ENCODE measurements at places on chromosomes 11 and 22.

DNA sequence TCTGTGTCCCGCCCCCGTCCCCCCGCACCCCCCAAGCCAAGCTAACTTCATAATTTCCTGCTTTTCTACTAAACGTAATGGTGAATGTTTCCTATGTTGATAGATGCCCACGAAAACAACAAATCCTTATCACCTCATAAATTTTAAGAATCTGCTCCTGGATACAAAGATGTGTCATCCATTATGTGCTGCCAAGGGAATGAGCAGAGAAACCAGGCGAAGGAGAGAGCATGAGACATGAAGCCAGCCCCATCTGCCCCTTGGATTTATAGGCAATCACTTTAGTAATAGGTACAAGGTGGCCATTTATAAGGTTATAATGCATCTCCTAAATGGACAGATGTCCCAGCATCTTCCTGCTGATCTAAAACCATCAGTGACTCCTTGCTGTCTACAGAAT is 30.3 kb downstream of the LAYN start:
- DNase-seq, result no peak

DNA sequence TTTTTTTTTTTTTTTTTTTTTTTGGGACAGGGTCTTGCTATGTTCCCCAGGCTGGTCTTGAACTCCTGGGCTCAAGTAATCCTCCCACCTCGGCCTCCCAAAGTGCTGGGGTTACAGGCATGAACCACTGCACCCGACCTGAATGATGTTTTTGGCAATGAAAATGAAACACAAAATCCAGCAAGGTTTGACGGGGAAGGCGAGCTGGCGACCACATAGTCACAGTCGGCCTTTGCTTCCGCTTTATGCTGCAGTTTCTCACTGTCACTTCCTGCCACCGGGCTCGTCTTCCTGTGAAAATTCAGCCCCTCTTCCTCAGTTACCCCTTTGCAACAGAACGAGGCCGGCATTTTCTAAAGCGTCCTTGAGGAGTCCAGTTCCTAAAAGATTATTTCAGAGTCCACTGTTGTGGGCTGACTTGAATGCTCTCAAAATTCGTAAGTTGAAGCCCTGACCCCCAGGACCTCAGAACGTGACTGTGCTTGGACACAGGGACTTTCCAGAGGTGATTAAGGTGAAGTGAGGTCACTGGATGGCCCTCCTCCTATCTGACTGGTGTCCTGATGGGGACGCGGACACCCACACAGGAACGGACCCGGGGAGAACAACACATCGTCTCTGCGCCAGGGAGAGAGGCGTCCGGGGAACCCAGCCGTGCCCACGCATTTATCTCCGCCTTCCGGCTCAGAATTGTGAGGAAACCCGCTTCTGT is 2.9 kb upstream of the BID start:
- DNase-seq, result no peak

GRCh38 chr11:97794876-97795275 is 1225.9 kb upstream of the CNTN5 start:
- no peak for DNase-seq

DNA sequence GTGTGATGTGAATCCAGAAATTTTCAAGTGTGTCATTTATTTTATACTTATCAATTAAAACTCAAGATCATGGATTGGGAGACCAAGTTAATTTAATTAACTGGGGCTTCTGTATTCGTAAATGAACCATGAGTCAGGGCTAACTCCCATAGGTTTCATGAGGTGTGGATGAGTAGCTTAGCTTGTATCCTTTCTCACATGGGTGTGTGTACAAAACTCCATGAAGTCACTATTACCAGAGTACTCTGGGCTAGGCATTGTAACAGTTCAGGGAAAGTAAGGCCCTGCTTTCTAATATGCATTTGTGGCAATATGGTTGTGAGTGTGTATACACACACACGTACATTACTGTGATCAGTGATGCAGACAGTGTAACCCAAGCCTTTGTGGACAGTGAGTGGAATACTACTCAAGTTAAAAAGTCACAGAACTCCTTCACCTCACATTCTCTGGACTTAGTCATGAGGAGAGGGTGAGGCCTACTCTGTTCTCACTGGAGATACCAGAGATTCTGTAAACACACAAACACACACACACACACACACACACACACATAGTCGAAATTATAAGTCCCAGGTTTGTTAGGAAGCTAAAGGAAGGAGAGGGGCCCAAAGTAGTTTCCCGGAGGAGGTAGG is 3.5 kb downstream of the CNTF start:
- DNase-seq, result no peak

DNA sequence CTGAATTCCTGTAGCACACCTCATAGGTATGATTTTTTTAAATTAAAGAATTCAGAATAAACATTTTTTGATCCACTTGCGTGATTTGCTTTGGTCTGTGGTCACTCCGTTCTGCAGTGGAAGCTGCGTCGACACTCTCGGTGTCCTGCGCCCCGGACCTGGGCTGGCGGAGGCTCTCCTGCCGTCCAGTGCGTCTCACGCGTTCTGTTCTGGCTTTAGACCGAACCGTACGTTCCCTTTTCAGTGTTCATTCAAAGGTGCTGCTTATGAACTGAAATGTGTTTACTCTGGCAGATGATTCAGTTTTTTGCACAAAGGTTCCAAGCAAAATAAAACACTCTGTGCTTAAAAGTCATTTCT is 38.2 kb downstream of the CTTN start:
- no peak for DNase-seq

- no peak for DNase-seq
These were observed 32.2 kb downstream of the ART5 start for GRCh38 chr11:3609416-3610265.

DNA sequence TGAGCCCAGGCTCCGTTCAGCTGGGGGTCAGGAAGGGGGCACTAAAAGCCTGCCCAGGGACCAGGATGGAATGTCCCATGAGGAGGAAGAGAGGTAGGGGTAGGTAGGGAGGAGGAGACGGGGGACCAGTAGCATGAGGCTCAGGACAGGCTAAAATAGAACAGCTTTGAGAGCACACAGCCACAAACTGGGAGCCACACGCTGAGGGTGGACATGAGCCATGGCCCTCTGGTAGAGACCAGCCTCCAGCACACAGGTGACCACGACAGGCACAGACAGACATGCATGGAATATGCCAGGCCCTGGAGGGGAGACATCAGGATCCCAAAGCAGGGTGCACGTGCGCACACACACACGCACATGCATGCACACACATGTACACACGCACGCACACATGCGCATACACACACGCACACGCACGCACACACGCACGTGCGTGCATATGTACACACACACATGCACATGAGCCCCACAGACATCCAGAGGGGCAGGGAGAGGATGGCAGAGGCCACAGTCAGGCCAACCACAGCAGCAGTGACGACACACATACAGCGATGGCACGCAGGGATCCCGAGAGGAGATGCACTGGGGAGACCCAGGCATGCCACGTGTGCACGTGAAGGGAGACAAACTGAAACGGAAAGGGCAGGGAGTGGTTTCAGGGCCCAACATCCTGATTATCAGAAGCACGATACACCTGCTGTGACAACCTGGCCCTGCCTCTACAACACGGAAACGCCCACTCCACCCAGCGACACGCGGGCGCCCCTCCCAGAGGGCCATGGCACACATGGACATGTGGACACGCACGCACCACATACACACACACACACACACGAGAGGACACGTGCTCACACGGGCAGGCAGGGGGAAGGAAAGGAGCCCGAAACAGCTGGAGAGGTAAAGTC is 25.7 kb downstream of the LRRC10B start:
- no peak for DNase-seq

DNA sequence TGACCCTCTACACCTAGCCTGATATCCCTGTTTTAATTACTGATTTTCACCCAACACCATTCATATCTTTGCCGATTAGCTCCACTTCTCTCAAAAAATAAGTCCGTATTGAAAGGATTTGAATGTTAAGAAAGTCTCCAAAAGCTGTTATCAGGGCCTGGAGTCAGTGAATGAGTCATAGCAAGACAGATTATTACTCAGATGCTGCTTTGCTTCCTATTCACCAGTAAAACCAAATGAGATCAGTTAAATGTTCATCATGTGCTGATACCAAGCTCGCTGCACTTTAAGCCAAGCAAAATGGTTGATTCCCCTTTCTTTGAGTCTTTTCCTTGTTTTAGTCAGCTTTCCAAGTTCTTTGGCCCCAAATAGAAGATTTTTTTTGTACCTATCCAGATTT is 228.4 kb downstream of the FAT3 start:
- no peak for DNase-seq

GRCh38 chr11:62841361-62842170 is 2.2 kb upstream of the WDR74 start:
- DNase-seq, result no peak

DNA sequence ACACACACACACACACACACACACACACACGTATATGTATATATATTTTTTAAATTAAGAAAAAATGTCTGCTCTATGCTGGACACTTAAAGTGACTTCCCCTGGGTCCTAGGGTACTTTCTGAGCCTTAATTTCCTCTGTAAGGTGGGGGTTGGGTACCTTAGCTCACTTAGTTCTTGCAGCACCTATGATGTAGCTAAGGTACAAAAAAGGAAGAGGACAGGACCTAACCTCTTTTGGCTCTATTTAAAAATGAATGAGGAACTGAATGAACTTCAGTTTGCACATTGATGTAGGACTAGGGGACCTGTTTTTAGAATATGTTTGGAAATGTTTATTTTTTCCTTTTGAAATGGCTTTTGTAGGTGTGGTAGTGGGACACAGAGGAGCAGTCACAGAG is 11.1 kb downstream of the SREBF2 start:
- no peak for DNase-seq

DNA sequence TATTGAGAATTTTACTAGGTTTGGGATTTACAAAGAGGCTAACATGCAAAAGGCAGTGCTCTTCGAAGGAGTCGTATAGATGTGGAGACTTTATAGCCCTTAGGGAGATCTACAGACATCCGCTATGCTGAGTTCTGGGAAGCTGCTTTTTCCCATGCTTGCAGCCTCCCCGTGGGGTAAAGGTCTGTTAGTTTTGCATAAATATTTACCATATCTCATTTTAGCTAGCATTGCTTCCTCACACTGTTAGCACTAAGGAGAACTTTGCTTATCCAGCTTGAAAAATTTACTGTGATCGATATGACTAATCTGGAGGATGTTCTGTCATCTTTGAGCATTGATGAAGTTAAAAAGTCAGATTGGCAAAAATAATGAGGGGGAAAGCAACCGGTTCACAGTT is 18.6 kb downstream of the ARHGEF12 start:
- no peak for DNase-seq

Data from chondrocyte (in vitro differentiated cells).